HepG2 (cell line): ENCODE measurements at places on chromosomes 2 and 18. TPM values are rescaled to one million over a fixed set of nuclear protein-coding genes. Genes with fewer than 3 reads are reported as not detected.

The CCDC68 gene
- 4.6 and 4.9 TPM in 2 replicates for total RNA-seq

DNA sequence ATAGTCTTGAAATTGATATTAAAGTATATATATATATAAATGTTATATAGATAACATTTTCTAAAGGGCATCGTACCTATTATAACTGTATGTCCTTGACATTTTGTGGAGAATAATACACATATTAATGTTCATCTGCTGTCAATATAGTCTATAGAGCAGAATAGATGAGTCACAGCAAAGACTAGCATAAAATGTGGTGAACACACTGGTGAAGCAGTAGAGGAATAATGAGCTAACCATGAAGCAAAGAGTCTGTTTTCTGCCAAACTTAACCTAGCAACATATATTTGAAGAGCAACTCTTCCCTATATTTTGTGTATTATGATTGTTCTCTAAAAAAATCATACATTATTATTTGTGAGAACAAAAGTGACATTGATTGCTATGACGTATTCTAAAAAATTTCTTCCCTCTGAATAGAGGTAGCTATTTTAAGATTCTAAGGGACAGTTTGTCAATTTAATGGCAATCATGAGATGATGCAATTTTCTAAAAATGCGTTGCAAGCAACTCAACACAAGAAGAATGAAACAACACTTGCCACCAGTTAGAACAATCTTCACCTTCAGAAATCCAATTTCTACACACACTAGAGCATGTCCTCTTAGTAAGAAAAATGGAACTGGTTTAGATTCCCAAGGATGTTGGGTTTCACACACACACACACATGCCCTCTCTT, 22.0 kb downstream of the DOCK10 start:
- no peak for DNase-seq
- no peaks in the 10 kb centered on the region for H3K27me3 ChIP-seq
- no peak overlapping the region for H3K27ac ChIP-seq
- H3K4me1 ChIP-seq, result no peaks in the 10 kb centered on the region
- H3K36me3 ChIP-seq, result no peaks in the 10 kb centered on the region

- no peaks in the 10 kb centered on the region for H3K36me3 ChIP-seq
- no peak overlapping the region for H3K4me3 ChIP-seq
- no peaks in the 10 kb centered on the region for H3K27me3 ChIP-seq
- no peak overlapping the region for H3K27ac ChIP-seq
Measured at GRCh38 chr2:12826781-12827180, 110.0 kb downstream of the TRIB2 start.

- H3K27me3 ChIP-seq, result no peaks in the 10 kb centered on the region
- no peak for DNase-seq
- no peaks in the 10 kb centered on the region for H3K36me3 ChIP-seq
- no peak overlapping the region for H3K27ac ChIP-seq
- no peaks in the 10 kb centered on the region for H3K4me1 ChIP-seq
- H3K4me3 ChIP-seq, result no peak overlapping the region
Measured at GRCh38 chr2:55763721-55764120, 70.1 kb upstream of the PNPT1 start.

- H3K27ac ChIP-seq, result no peak overlapping the region
- no peaks in the 10 kb centered on the region for H3K27me3 ChIP-seq
- DNase-seq, result no peak
Measured at GRCh38 chr2:16584824-16585540, 80.7 kb downstream of the CYRIA start.

DNA sequence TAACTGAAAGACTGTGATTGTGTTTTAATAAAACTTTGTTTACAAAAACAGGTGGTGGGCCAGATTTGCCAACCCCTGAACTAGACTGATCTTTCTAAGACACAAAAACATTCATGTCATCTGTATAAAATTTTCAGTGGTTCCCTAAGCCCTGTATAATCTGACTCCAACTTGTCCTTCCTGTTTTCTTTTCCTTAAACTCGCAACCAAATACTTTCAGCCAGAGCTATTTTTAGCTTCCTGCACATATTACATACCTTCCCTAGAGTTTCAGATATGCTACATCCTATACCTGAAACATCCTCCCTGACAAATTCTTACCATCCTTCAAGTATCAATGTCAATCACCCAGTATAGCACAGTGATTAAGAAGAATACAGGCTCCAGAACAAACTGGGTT, 4.8 kb downstream of the GCFC2 start:
- no peak overlapping the region for H3K27ac ChIP-seq
- H3K4me3 ChIP-seq, result no peak overlapping the region
- H3K27me3 ChIP-seq, result no peaks in the 10 kb centered on the region
- H3K4me1 ChIP-seq, result peaks cover 22% of the 10 kb centered on the region
- DNase-seq, result no peak

- no peak overlapping the region for H3K27ac ChIP-seq
- no peaks in the 10 kb centered on the region for H3K4me1 ChIP-seq
- no peak for DNase-seq
- H3K4me3 ChIP-seq, result no peak overlapping the region
Measured at GRCh38 chr18:64248836-64249235, 99.9 kb upstream of the LINC00305 start.

DNA sequence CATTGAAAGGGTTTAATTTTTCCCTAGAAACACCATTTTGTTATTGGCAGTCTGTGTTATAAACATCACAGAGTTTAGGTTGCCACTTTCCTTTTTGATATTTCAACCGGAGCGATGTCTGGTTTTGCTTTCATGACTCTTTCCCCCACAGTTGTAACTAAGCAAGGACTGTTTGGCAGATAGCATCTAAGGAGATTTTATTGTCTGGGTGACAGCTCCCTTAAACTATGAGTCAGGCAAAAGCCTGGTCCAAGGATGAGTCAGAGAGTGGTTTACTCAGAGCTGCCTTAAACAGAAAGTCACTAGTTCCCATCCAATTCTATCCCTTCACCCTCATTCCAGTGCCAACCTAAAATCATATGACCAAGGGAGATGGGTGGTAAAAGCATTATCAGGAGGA, 341.6 kb upstream of the VWC2L start:
- H3K27me3 ChIP-seq, result no peaks in the 10 kb centered on the region
- H3K36me3 ChIP-seq, result no peaks in the 10 kb centered on the region
- DNase-seq, result peak; percentile 5
- H3K4me1 ChIP-seq, result no peaks in the 10 kb centered on the region

DNA sequence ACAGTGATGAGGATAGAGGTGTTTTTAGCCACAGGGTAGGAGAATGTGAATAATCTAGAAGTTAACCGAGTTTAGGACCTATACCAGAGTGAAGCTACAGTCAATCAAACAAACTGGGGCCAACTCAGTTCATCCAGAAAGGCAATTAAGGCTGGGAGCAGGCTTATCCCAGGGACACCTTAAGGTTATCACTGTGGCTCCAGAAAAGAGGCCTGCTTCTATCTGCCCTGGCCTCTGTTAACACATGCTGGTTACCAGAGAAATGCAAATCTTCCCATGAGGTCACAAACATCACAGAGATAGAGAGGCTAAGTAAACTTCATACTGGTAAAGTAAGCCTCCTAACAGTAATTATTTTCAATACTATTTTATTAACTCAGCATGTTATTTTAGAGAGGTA, 93.2 kb upstream of the GRB14 start:
- H3K36me3 ChIP-seq, result peaks cover 4% of the 10 kb centered on the region
- no peak for DNase-seq
- no peaks in the 10 kb centered on the region for H3K27me3 ChIP-seq
- peaks cover 70% of the 10 kb centered on the region for H3K4me1 ChIP-seq
- peak overlapping the region; percentile 96 for H3K27ac ChIP-seq

GRCh38 chr2:19600506-19600905, 242.1 kb upstream of the OSR1 start:
- H3K27me3 ChIP-seq, result no peaks in the 10 kb centered on the region
- no peak overlapping the region for H3K4me3 ChIP-seq
- H3K27ac ChIP-seq, result no peak overlapping the region
- no peaks in the 10 kb centered on the region for H3K36me3 ChIP-seq
